Activated gamma-delta T cell treated with anti-CD3 and anti-CD28 coated beads, Interleukin-2, amount 50 U/mL, for 16 hours (primary cell): ENCODE measurements at places on chromosomes 3 and 15.

GRCh38 chr3:44041726-44042125 lies 200.0 kb upstream of the TOPAZ1 start:
- no peak for DNase-seq

DNA sequence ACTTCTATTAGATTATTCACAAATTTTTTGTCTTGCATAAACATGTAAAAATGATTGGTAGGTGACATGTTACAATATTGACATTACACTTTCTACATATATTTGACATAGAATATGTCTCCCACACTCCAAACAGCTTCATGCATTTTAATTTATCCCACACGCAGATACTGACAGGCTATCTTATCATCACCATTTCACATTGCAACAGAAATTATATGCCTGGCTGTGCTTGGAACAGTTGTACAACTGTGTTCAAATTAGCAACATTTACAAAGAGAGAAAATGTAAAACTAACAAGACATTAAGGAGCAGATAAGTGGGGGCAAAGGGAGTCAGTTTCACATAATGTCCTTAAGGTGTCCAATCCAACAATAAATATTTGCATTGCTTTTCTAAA lies 1208.5 kb downstream of the NSUN3 start:
- no peak for DNase-seq

DNA sequence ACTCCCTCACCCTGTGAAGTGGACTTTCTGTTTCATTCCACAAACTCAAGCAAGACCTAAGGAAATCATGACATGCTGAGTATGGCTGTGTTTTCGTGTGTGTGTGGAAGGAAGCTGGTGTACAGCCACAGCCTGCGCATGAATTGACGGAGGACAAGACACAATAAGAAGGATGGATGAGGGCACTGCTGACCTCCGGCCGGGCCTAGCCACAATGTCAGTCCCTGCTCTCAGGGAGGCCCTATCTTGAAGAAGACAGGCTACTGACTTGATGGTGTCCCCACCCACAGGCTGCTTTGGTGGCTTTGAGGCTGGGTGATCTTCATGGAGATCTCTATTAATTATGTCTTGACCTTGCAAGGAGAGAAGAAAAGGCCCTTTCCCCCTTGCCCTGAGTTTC lies 39.3 kb upstream of the CDCP1 start:
- no peak for DNase-seq

- no peak for DNase-seq
Measured at GRCh38 chr3:79461129-79461792, 306.5 kb downstream of the ROBO1 start.

DNA sequence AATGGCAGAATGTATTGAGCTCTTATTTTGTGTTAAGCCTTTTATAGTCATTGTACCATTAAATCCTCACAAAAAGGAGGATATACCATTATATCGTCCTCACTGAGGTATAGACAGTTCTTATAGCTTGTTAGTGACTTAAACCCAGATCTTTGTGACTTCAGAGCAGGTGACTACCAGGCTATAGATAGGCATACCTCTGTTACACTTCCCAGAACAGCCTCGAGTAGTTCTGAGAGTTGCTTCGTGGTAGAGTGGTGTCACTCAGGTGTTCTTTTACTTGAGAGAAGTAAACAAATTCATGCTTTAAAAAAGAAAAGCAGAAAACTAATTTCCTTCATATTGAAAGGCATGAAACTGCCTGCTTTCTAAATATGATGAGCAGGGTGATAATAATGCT lies 59.9 kb downstream of the SEC22A start:
- DNase-seq = no peak

- DNase-seq = no peak
Measured at GRCh38 chr3:7315037-7315436, 454.1 kb downstream of the GRM7 start.

GRCh38 chr15:48641416-48641815 lies 4.1 kb downstream of the FBN1 start:
- no peak for DNase-seq

DNA sequence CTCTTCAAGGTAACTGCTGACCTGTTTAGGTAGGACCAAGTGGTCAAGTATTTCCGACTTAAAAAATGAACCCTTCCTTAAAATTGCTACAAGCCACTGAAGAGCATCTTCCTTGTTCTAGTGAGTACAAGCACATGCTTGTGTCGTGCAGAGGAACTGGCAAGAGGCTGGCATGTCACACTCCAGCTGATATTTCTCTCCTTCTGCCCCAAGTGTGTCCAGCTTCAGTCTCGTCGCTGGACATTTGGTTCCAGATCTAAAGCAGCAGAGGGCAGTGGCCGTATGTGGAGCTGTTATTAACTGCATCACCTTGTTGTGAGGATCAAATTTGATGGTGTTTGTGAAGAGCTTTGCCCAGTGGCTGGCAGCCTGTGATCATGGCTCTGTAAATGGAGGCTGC lies 10.0 kb downstream of the RBP2 start:
- DNase-seq = no peak
